M059J (cell line): ENCODE measurements at places on chromosomes 16 and 17. TPM values are rescaled to one million over a fixed set of nuclear protein-coding genes. Genes with fewer than 3 reads are reported as not detected.

PDIA2 gene
- total RNA-seq = 0.25 TPM in 1 of 2 replicates, not detected in the other

MILR1 gene
- 2.7 and 6.3 TPM in 2 replicates for total RNA-seq

CTRB1 gene
- total RNA-seq = not detected in 2 replicates

CCL8 gene
- 0.17 and 0.69 TPM in 2 replicates for total RNA-seq

TMEM92 gene
- 0.99 and 5.2 TPM in 2 replicates for total RNA-seq

CAVIN1 gene
- total RNA-seq = 233 and 412 TPM in 2 replicates

LDHD gene
- 0.42 TPM in 2 replicates for total RNA-seq

MMP2 gene
- 108 and 198 TPM in 2 replicates for total RNA-seq

DNA sequence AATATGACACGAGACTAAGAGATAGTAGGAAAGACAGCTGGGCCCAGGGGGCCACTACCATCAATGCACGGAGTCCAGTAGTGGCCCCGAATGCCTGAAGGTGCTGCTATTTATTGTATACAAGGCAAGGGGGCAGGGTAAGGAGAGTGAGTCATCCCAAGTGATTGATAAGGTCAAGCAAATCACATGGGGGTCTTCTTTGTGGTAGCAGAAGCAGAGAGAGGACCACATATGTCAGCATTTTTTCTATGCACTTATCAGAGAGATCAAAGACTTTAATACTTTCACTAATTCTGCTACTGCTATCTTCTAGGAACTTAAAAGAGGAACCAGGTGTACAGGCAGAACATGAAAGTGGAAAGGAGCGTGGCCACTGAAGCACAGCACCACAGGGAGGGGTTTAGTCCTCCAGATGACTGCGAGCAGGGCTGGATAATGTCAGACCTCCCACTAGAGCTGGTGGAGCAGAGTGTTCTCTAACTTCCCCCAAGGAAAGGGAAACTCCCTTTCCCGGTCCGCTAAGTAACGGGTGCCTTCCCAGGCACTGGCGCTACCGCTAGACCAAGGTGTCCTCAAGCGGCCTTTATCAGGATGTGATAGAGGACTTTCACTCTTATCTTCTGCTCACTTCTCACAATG is 26.4 kb upstream of the ARL4D start:
- DNase-seq = no peak

DNA sequence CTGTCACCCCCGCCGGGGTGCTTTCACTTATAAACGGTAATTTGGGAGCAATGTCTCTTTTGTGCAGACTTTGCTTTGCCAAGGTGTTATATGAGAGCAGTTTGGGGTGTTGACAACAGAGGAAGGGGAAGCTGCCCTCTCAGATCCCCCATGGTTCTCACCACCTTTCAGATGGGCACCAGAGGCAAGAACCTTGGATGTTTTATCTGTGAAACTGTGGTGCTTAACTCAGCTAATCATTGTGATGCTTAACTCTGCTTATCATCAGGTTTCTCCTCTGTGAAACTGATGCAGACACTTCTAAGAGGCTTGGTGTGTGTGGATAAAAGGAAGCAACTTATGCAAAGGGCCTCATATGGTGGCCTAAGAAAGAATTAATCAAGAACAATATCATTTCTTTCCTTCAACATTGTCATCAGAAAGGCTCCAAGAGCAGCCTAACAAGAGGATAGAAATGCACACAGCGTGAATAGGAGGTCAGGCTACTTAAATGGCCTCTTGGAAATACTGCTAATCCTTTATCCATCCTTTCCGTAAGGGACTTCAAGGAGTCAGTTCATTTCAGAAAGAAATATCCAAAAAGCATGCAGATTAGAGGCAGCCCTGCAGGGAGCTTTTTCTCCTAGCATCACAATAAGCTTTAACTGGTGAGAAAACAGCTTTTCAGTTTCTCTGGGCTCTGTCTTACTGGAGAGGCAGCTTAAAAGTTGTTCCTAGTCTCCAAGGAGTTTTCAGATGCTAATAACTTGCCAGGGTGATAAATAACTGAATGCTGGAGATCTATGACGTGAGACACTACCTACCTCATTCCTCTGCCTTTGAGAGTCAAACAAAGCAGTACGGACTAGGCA is 55.1 kb upstream of the CLEC3A start:
- no peak for DNase-seq

- DNase-seq = peak; percentile 13
Observed at GRCh38 chr17:74089869-74090464, 113.5 kb upstream of the RPL38 start.

- no peak for DNase-seq
Observed at GRCh38 chr17:6480303-6480675, 36.0 kb downstream of the PIMREG start.

DNA sequence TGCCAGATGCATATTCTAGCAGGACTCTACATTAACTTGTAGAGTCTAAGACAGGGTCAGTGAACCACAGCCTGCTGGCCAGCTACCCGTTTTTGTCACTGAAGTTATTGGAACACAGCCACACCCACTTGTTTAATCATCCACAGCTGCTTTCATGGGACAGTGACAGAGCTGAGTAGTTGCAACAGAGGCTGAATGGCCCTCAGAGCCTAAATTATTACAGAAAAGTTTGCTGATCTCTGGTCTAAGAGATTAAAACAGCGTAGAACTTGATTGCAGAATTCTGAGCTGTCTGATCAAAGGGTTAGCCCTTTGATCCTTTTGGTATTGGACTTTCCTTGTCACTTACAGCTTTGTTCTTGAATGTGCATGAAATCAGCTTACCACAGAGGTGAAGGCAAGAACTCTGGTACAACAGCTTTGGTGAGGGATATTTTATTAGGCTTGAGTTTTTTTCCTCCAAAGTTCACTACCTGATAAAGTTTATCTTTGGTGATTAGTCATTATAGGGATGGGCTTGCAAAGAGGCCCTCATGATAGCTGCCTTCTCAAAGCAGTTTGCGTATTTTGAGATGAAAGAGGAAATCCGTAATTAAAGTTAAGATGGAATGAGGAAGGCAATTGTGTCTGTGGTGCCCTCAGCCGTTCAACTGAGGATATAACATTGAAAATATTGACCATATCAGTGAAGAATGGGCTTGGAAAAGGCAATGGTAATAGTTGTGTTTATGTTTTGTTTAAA is 23.6 kb downstream of the ALDH3A2 start:
- peak; percentile 24 for DNase-seq

GRCh38 chr17:34974794-34975785 is 5.2 kb upstream of the LIG3 start:
- DNase-seq = peak; percentile 59

DNA sequence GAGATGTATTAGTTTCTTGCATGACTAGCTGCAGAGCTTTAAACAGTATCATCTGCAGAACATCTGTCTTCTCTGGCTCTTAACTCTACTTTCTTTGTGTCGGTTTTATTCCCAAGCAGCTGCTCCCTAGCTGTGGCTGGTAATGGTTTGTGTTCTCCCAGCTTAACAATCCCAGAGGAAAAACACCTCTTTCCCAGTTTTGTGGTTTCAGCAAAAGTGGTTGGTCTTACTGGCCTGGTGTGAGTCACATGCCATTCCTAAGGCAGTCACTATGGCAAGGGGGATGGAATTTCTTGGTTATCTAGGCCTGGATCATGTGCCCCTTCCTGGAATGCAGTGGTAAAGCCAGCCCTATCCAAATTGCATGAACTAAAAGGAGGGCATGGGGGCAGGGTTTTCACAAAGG is 27.5 kb downstream of the OMG start:
- peak; percentile 98 for DNase-seq

DNA sequence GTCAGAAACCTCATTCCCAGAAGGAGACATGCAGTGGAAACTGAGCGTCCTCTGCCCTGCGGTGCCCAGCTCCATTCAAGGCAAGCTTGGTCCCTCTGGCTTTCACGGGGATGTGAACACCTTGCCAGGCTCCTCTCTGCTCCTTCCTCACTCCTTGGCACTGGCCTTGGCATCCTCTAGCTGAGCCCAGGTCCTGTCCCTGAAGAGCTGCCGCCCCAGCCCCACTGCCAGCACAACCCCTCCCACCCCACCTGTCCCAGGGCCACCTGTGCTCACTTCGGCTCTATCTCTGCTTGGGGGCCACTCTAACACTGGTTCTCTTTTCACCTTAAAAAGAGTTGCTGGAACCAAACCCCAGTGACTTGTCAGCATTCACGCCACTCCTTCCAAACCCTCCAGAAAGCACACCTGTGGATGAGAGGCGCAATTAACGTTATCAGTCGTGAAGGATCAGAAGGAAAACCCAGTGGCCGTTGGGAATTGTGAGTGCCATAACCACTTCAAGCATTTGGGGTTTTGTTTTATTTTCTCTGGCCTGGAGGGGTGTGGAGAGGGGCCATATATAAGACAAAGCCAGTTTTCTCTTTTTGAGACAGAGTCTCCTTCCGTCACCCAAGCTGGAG is 103.7 kb downstream of the AXIN2 start:
- DNase-seq = no peak

GRCh38 chr16:78395035-78395434 is 295.6 kb downstream of the WWOX start:
- DNase-seq = no peak

DNA sequence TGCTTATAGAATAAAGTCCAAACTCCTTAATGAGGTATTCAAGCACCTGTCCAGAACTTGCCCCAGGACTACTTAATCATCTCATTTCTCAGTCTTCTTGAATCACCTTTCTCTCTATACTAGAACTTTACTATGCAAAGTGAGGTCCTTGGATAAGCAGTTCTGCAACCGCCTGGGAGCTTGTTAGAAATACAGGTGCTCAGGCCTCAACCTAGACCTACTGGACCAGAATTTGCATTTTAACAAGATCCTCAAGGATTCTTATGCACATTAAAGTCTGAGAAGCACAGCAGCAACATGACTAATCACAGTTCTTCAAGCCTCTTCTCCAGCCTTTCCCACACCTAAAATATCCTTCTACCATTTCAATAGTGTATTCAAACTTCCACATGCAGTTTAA is 61.7 kb downstream of the GRB7 start:
- DNase-seq = no peak

- DNase-seq = no peak
Observed at GRCh38 chr16:180101-180675, at the start of gene HBQ1. TSS of gene HBQ1 (plus strand) at chr16:180459. CDS start at chr16:180487, 28 bp downstream.

DNA sequence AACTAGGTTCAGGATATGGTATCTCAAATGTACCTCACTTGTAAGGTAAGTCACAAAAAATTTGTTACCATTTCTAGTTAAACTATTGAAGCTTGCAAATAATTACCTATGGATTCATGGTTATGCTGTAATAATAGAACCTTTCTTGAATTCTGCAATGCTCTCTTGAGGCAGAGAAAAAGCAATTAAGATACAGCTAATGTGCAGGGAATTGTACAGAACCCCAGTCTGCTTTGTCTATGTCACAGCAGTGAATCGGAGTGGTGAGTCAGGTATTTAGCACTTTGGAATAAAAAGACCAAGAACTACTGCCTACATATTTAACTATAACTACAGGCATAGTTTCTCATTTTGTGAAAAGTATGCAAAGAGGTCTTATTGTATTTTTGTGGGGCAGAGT is 228.7 kb upstream of the GOT2 start:
- no peak for DNase-seq

GRCh38 chr17:65362826-65363225 is 198.6 kb downstream of the AXIN2 start:
- DNase-seq = peak; percentile 97

- DNase-seq = peak; percentile 97
Observed at GRCh38 chr16:67723151-67723910, 4.2 kb upstream of the GFOD2 start.

- no peak for DNase-seq
Observed at GRCh38 chr17:77821114-77821513, 137.4 kb upstream of the TNRC6C start.

- no peak for DNase-seq
Observed at GRCh38 chr16:47676635-47677177, 215.6 kb downstream of the PHKB start.

DNA sequence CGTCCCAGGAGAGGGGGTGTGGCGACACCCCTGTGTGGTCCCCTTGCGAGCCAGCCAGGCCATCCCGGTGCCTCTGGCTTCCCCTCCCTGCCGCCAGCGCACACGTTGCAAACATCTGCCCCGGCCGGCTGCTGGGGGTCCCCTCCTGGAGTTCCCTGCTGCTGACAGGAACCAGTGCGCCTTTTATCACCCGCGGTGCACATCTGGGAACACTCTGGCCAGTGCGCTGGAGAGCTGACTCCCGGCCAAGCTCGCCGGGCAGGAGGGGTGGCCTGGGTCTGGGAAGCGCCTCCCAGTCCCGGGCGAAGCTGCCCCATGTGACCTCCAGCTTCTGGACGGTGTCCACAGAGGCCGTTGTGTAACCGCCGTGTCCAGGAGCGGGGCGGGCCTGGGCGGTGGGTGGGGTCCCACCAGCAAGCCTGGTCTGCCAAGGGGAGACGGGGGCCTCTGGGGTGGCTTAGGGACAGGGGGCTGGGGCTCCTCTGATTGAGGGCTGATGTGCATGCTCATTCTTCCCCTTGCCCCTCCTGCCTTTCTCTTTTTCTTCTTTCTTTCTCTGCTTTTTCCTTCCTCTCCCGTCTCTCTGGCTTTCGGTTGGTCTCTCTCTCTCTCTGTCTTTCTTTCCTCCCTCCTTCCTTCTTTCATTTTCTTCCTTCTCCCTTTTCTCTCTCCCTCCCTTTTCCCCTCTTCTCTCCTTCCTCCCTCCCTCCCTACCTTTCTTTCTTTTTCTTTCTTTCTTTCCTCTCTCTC is 25.2 kb upstream of the CIBAR2 start:
- peak; percentile 85 for DNase-seq

DNA sequence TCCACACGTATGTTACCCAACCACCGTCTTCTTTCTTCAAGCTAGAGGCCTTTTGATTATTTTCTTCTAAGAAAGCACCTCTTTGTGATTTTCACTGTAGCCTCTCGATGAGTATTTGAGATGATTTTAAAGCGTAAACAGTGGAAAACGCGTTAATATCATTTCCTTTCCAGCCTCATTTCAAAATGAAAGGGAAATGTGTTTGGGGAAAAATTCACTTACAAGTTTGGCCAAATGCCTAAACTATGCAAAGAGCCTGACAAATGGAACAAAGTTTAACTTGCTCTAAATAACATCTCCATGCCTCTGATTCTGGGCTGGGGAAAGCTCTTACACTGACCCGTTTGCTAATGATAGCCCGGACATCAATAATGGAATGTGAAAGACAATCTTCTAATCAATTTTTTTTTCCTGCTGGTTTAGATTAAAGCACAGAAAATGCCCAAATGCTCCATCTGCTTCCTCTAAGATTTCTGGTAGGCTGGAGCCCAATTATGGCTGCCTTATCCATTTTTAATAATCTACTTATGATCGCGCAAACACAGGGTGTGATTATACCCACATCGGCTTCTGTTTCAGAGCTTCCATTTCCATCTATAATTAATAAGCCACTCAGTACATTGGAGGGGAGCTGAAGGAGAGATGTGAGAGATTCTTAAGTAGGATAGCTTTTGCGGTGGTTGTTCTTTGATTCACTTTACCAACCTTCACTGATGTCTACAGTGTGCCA is 43.5 kb downstream of the HS3ST2 start:
- no peak for DNase-seq

GRCh38 chr17:34406226-34406625 is 43.2 kb upstream of the CCL1 start:
- peak; percentile 4 for DNase-seq

- DNase-seq = no peak
Observed at GRCh38 chr17:75060434-75061054, 13.5 kb downstream of the KCTD2 start.
